ENCODE measurements at places on chromosomes 2 and 18.

DNA sequence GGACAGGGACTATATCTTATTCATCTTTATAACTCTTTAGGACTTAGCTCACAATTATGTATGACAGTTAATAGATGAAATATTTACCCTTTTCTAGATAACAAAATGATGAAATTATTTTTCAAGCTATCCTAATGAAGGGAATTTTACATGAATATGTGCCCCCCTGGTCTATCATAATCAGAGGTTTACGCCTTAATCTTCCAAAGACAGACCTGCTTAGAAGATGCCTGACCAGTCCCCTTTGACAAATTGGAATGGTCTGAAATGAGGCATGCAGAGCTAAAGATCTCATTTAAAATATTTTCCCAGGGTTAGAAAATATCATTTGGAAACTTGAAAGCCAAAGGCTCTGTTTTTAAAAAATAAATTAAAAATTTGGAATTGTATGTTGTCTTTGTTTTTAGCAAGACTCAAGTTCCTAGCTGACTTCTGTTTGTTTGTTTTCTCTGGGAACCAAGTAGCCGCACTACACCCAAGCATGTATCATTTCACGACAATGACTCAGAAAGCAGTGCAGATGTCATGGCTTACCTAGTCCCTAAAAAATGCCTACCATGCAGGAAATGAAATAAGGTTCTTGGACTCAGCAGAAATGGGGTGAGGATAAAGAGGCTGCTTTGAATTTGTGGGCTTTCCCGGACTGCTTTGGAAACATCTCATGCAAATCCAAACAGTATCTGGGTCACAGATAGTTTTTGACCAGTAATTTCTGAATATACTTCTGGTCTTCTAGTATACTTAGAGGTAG is 162.1 kb downstream of the ZEB2 start:
- DNase-seq = peak; percentile 70

- DNase-seq = no peak
These were observed 67.9 kb downstream of the ACYP2 start for GRCh38 chr2:54183281-54183680.

DNA sequence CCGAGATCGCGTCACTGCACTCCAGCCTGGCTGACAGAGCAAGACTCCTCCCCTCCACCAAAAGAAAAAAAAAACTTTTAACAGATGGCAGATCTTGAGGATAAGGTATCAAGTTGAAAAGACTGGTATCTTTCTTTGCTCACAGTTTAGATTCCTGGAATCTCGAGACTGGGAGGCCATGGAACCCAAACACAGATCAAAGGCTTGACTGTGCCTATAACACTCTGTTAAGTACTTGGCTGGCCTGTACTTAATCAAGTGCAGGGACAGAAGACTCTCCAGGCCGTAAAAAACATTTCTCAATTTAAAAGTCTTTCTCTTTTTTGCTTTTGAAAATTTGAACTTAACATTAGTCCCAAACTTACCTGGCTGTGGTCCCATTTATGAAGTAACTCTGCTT is 107.1 kb upstream of the ZNF516 start:
- DNase-seq = no peak

DNA sequence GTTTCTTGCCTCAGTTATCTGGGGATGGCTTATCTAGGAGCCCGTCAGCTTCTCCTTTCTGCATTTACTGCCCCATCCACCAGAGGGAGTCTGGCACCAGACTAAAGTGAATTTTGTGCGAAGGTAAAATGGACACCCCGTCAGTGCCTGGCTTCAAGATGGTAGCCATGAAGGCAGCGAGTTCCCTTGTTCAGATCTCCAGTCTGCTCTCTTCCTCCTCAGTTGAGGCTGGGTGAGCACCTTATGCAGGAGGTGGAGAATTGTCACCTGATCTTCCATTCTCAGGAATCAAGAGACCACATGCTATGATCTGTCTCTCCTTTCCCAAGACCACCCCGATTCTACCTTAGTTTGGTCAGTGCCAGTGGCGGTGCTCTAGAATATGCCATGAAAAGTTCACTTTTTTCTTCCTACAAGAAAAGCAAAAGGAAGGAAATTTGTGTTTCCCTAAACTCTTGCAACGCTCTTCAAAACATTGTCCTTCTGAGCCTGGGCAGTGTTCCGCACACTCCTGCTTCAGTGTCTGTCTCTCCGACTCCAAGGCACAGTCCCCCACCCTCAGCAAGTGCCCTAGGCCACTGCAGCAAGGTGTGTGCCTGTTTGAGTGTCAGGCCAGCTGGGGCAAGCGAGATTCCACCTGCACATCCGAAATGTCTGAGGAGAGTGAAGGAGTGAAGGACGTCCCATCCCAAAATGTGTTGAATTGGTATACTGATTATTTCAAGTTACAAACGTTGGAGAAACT is 168.6 kb downstream of the SS18 start:
- DNase-seq = peak; percentile 10
